SK-MEL-5 (cell line): ENCODE measurements at places on chromosomes 4 and X. TPM values are rescaled to one million over a fixed set of nuclear protein-coding genes. Genes with fewer than 3 reads are reported as not detected.
A peak's percentile ranks its signal among the peaks of the same experiment; 100 is the strongest.

DNA sequence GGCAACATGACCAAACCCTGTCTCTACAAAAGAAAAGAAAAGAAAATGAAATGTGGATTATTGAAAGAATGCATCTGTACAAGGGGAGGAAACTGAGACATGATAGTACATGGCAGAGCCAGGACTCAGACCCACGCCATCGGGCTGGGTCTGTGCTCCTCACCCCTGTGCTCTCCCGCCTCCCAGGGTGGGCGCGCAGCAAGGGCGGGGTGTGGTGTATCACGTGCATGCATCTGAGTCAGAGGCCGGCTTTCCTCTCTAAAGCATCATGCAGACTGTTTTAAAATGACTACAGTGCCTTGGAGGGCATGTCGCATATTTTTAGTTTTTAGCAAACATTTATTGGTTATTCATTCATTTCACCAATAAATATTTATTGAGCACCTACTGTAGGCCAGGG lies 47.8 kb downstream of the HTT-AS start:
- no peak for DNase-seq

GRCh38 chr4:116598155-116598979 lies 487.0 kb downstream of the TRAM1L1 start:
- DNase-seq, result no peak

DNA sequence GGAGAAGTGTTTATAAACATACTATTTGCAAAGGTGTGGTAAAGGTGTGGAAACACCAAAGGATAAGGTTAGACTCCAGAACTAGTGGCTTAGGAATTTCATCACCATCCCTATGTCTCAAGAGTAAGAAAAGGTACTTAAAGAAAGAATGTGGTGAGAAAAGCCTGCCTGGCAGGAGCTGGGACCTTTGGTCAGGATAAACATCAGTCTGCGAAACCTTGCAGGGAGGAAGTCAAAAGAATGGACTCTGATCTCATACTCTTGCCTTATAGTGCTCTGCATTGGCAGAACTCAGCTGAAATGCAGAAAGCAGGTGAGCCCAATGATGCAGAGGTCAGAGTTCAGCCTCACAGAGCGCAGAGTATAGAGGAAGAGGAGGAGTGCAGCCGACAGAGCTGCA lies 97.2 kb upstream of the NR3C2 start:
- DNase-seq, result no peak

DNA sequence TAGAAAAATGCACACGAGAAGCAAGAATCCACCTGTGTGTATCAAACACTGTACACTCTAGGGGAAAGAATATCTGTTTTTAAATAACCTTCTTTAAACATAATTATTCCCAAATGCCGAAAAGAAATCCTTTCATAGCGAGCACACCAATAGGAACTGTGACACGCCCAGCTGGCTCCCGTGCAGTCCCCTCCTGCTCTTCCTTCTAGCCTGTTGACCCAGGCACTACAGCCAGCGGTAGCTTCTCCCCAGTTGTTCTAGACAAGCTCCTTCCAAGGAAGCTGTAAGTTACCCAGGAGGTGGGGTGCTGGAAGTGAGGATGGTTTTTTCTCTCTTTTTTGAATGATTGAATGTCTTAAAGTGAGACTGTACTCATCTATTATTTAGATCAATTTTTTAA lies 19.5 kb upstream of the NOCT start:
- DNase-seq, result no peak

- DNase-seq, result no peak
Measured at GRCh38 chrX:68698942-68699341, 51.5 kb downstream of the STARD8 start.

DNA sequence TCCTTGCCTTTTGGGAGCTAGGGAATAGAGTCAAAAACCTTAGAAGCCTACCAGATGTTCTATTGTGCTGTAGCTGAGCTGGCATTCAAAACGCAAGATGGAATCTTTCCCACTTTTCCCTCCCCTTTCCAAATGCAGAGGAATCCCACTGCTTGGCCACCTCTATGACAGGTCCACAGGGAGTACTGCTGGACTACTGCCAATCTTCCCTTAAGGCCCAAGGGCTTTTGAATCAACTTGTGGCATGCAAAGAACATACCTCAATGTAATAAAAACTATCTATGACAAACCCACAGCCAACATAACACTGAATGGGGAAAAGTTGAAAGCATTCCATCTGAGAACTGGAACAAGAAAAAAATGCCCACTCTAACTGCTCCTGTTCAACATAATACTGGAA lies 139.2 kb upstream of the AGTR2 start:
- DNase-seq, result no peak

The TCEAL5 gene
- total RNA-seq, result not detected in 2 replicates

GRCh38 chrX:15376956-15377355 lies 7.3 kb downstream of the VEGFD start:
- DNase-seq, result no peak

DNA sequence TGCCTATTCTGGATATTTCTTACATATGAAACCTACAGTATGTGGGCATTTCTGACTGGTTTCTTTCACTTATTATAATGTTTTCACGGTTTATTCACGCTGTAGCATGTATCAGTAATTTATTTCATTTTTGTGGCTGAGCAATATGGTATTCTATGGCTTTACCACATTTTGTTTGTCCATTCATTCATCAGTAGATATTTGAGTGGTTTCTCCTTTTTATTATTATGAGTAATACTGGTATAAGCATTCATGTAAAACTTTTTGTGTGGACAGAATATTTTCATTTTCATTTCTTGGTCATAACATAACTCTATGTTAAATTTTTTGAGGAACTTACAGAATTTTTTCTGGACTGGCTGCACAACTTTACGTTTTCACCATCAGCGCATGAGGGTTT lies 122.7 kb upstream of the PABPC5 start:
- no peak for DNase-seq

DNA sequence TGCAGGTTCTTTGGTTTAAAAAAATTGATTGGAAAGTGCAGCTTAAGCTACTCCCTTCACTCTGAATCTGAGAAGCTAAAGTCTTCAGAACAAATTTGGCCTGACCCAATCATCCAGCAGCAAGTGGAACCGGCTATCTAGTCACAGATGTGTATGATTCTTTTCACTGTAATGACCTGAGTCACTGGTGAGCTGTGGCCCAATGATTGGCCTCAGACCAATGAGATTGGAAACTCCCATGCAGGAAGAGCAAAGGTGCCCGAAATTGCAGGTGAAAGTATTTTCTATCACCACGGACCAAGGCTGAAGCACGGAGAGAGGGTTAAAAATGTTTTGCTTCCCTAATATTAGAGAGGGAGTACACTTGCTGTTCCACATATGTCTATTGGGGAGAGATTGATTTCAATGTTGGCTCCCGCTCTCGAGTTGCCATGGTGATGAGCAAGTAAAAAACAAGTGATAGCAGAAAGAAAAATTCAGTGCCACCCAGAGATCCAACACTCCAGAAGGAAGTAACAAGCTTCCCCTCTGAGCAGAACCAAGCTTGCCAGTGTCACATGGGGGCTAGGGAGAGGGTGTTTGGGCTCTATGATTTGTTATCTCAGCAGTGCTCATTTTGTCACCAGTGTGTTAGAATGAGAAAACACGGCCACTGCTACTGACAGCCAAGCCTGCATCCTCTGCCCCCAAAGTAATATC lies 11.2 kb downstream of the RIPPLY1 start:
- DNase-seq, result no peak

DNA sequence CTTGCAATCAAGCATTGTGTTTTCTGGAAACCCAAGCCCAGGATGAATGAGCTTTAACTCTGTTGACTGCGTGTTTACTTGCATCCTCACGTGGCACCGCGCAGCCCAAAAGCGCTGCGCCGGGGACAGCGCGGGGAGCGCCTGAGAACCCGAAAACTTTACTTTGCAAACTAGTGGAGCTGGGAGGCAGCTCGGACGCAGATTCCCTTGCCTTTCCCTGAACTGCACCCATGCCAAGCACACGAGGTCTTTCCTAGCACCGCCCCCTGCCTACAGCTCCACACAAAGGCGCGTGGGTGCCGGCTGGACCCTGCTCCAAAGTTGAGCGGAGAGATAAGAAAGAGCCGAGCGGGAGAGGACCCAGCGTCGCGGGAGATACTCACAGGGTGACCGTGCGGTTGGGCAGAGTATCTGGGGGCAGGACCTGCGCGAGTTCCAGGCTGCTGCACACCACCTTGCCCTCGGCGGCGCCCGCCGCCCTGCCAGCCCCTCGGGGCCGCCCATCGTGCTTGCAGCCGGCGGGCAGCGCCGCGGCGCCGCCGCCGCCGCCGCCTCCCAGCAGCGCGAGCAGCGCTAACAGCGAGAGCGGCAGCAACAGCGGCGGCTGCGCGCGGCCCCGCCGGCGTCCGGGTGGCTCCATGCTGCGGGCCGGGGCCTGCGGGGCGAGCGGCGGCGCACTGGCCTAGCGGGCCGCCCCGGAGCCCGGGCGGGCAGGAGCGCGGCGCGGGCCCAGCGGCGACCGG lies 550 bp downstream of the ADGRA3 start:
- DNase-seq, result peak; percentile 82

The NDNF gene
- total RNA-seq, result not detected in 2 replicates

GRCh38 chrX:53082773-53083616 lies 828 bp downstream of the TSPYL2 start:
- no peak for DNase-seq

- peak; percentile 8 for DNase-seq
Measured at GRCh38 chrX:136304493-136304892, 3.7 kb downstream of the ADGRG4 start.

The MAGEA4 gene
- total RNA-seq, result 0.19 TPM in 1 of 2 replicates, not detected in the other

DNA sequence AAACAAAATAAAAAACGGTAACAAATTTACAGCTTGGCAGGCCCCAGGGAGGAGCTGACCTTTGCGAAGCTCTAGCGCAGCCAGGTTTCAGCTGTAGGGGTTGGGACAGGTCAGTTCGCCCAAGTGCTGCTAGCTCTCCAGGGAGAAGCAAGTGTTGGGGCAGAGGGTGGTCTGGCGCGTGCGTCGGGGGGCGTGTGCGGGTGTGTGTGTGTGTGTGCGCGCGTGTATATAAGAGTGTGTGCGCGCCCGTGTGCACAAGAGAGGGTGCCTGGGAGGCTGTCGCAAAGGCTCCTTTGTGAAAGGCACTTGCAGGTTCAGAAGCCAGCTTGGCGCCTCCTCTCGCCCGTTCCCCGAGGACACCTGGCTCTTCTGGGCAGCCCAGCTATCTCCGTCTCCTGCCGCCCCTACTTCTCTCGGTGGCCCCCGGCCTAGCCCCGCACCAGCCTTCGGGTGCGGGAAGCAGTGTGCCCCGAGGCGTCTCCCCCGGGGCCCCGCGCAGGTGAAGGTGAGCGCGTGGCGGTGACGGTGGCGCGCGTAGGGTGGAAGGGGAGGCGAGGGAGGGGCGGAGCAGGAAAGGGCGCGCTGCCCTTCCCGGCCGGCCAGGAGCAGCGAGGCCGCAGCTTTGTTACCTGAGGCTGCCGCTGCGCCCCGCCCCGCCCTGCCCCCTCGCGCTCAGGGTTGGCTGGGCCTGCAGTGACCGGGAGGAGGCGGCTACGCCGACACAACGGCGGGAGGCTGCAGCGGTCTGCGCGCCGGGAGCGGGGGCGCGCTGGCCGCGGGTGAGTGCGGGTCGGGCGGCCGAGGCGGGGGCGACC lies at the start of gene FHDC1:
FHDC1 (plus strand) TSS at position 693 of the 815 bp plus-strand sequence. CDS start 6,735 bp downstream, outside the sequence.
- DNase-seq, result peak; percentile 41

GRCh38 chr4:54937501-54937900 lies 187.9 kb downstream of the KDR start:
- DNase-seq, result no peak

GRCh38 chr4:38859501-38859900 lies 2.9 kb upstream of the TLR6 start:
- no peak for DNase-seq

GRCh38 chr4:165827018-165827417 lies 46.0 kb upstream of the TLL1 start:
- DNase-seq, result no peak

The RBM10 gene
- 42.2 and 42.6 TPM in 2 replicates for total RNA-seq

DNA sequence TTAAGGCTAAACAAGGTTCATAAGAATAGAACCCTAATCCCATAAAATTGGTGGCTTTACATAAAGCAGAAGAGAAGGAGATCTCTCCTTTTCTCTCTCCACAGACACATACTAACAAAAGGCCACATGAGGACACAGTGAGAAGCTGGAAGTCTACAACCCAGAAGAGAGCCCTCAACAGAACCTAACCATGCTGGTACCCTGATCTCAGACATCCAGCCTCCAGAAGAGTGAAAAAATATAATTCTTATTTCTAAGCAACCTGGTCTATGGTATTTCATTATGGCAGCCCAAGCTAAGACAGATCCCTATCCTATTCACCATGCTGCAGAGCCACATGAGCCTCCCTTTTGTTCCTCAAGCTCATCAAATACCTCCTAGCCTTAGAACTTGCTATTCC lies 195.5 kb downstream of the ANTXR2 start:
- no peak for DNase-seq

DNA sequence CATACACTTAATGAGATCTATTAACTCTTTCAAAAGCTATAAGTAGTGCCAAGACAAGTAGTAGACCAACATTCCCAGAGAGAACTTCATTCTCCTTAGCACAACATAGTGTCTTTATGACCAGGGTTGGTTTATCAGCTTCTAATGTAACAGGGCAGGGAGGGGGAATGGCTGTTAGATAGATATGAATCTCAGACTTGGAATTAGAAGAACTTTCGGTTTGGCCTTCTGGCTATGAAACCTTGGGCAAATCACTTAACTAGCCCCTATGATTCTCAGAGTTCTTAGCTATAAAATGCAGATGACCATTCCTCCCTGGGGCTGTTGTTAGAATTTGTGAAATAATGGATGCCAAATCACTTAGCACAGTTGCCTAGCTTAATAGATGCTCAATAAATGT lies 132.2 kb downstream of the SLC10A7 start:
- DNase-seq, result no peak

The HTN3 gene
- 42.2 and 49.0 TPM in 2 replicates for total RNA-seq

The ARMCX2 gene
- total RNA-seq, result 40.8 and 43.2 TPM in 2 replicates

The HGFAC gene
- not detected in 2 replicates for total RNA-seq

- DNase-seq, result no peak
Measured at GRCh38 chr4:139243448-139244365, 36.3 kb downstream of the MGARP start.

The CLGN gene
- 0.08 and 0.21 TPM in 2 replicates for total RNA-seq

DNA sequence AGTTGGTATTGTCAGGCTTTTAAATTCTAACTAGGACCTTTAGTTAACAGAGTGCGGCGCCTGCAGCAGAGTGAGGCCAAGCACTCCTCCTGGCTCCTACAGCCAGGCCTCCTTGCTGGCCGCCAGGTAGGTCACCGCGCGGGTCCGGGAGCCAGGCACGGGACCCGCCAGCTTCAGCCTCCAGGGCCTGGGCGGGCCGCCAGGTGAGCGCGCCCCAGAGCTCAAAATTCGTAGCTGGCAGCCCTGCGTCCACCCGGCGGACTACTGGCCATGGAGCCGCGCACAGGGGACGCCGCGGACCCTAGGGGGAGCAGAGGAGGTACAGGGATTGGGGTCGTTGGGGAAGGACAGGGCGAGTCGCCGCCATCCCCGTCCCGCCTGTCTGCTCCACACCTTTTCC lies at the start of gene MAGIX:
MAGIX (plus strand) TSS at position 139 of the 400 bp plus-strand sequence; CDS start at position 271, 132 bp downstream.
- no peak for DNase-seq

GRCh38 chr4:162323919-162324318 lies 160.1 kb upstream of the FSTL5 start:
- DNase-seq, result no peak

GRCh38 chr4:134345244-134345643 lies 143.7 kb upstream of the PABPC4L start:
- no peak for DNase-seq

The SHROOM3 gene
- total RNA-seq, result 0.82 and 0.88 TPM in 2 replicates
